ENCODE measurements at places on chromosomes 3 and 15.

GRCh38 chr3:197407526-197407925 is 109.1 kb upstream of the DLG1 start:
- no peak overlapping the region for H3K27ac ChIP-seq
- no peak for DNase-seq
- H3K4me3 ChIP-seq = no peak overlapping the region
- H3K27me3 ChIP-seq = no peaks in the 10 kb centered on the region
- H3K4me1 ChIP-seq = no peaks in the 10 kb centered on the region

- H3K27ac ChIP-seq = no peak overlapping the region
- H3K4me3 ChIP-seq = no peak overlapping the region
- no peak for DNase-seq
- H3K4me1 ChIP-seq = peaks cover 19% of the 10 kb centered on the region
- no peaks in the 10 kb centered on the region for H3K36me3 ChIP-seq
Observed at GRCh38 chr3:179560791-179561190, 1.9 kb upstream of the ACTL6A start.

DNA sequence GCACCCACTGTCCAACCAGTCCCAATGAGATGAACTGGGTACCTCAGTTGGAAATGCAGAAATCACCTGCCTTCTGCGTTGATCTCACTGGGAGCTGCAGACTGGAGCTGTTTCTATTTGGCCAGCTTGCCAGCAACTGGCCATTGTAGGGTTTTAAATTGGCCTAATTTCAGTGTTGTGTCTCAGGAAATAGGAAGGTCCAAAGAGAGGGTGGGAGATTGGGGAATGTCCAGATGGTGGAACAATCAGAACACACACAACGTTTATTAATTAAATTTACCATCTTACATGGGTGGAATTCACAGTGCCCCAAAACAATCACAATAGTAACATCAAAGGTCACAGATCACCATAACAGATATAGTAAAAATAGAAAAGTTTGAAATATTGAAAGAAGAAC is 189.5 kb downstream of the ZNF385D start:
- no peaks in the 10 kb centered on the region for H3K27me3 ChIP-seq
- DNase-seq = no peak
- H3K27ac ChIP-seq = no peak overlapping the region
- H3K36me3 ChIP-seq = no peaks in the 10 kb centered on the region
- H3K4me1 ChIP-seq = no peaks in the 10 kb centered on the region

GRCh38 chr3:48057521-48057920 is 41.3 kb upstream of the MAP4 start:
- peaks cover 7% of the 10 kb centered on the region for H3K4me1 ChIP-seq
- no peak overlapping the region for H3K4me3 ChIP-seq
- H3K27me3 ChIP-seq = no peaks in the 10 kb centered on the region
- DNase-seq = no peak

DNA sequence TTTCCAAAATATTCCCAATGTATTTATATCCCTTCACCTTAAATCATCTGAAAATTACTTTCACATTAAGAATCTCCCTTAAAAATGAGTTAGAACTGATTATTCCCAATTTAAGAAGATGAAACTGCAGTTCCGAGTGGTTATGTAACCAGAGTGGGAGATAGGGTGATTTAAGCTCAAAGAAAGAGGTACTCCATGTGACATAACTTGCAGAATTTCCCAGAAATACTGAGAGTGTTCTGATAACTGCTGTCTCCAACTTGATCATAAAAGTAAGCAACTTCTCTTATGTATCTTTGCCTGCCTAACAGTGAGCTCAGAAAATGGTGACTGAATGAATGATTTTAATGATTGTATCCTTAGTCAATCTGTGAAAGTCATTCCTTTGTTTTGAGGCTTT is 32.3 kb downstream of the ARRDC4 start:
- no peak overlapping the region for H3K27ac ChIP-seq
- H3K36me3 ChIP-seq = no peaks in the 10 kb centered on the region
- no peaks in the 10 kb centered on the region for H3K4me1 ChIP-seq
- H3K27me3 ChIP-seq = no peaks in the 10 kb centered on the region

- H3K36me3 ChIP-seq = peaks cover 76% of the 10 kb centered on the region
- no peaks in the 10 kb centered on the region for H3K27me3 ChIP-seq
- no peaks in the 10 kb centered on the region for H3K4me1 ChIP-seq
- no peak overlapping the region for H3K4me3 ChIP-seq
Observed at GRCh38 chr15:41473418-41473817, 20.3 kb upstream of the ITPKA start.

DNA sequence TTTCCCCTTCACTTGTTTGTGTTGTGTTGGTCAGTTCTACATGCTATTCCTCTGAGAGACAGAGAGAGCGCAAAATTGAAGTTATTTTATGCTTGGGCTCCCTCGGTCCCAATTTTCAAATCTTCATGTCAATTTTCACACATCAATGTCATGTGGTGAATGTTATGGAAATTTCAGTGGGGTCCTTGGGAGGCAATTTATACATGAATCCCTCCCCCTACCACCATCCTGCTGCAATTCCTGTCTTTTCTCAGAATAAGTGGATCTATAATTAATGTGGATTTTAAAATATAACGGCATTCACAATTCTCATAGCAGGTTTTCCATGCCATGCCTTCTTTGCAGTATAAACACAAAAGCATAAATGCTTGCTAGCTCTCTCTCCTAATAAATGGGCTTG is 499.9 kb downstream of the MCTP2 start:
- H3K4me1 ChIP-seq = no peaks in the 10 kb centered on the region
- H3K27me3 ChIP-seq = no peaks in the 10 kb centered on the region
- no peaks in the 10 kb centered on the region for H3K36me3 ChIP-seq
- no peak for DNase-seq

GRCh38 chr3:44516230-44516629 is 38.8 kb upstream of the ZNF445 start:
- H3K27me3 ChIP-seq = no peaks in the 10 kb centered on the region
- no peaks in the 10 kb centered on the region for H3K36me3 ChIP-seq
- H3K4me1 ChIP-seq = peaks cover 6% of the 10 kb centered on the region
- no peak overlapping the region for H3K27ac ChIP-seq
- no peak for DNase-seq

DNA sequence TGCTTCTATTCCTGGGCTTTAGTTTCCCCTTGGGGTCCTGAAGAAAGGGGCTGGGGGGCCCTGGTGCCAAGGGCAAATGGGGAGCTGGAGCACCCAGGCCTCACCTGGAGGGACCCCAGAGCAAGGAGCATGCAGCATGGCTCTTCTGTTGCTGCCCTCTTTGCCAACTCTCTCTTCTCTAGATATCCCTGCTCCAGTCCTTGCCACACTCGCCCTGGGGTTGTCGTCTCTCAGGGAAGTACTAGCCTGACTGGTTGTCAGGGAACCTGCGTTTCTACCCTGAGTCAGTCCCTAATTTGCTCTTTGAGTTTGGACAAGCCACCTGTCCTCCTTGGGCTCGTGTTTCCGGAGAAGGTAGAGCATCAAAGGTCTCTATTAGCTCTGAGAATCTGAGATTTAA is 63.7 kb upstream of the UBE2Q2 start:
- no peaks in the 10 kb centered on the region for H3K27me3 ChIP-seq
- H3K36me3 ChIP-seq = no peaks in the 10 kb centered on the region
- DNase-seq = no peak
- no peaks in the 10 kb centered on the region for H3K4me1 ChIP-seq

DNA sequence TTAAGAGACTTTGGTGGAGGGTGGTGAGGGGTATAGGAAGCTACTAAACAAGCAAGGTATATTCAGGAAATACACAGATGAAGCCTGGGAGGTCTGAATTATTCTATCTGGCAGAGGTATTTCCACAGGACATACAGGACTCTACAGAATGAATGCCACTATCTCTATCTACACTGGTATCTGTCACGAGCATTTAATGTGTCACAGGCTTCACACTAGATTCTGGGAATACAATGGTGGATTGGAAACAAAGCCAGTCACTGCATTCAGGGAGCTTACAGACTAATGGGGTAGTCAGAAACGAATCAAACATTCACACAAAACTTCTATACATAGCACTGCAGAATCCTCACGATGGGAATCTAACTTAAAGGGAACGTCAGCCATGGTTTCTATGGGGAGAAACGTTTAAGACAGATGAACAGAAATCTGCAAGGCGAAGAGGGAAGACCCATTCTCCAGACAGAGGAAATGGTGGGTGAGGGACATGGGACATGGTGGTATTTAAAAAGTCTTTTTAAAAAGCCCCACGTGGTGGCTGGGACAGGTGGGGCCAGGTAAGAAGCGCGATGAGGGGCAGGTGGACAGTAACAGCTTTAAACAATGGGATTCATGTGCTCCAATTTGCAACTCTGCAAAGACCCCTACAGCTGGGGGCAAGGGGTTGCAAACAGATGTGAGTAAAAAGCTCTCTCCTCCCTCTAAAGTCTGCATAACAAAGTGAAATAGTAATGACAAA is 16.5 kb downstream of the LRIG1 start:
- no peaks in the 10 kb centered on the region for H3K27me3 ChIP-seq
- H3K4me3 ChIP-seq = no peak overlapping the region
- H3K36me3 ChIP-seq = no peaks in the 10 kb centered on the region
- no peak overlapping the region for H3K27ac ChIP-seq
- peaks cover 45% of the 10 kb centered on the region for H3K4me1 ChIP-seq

DNA sequence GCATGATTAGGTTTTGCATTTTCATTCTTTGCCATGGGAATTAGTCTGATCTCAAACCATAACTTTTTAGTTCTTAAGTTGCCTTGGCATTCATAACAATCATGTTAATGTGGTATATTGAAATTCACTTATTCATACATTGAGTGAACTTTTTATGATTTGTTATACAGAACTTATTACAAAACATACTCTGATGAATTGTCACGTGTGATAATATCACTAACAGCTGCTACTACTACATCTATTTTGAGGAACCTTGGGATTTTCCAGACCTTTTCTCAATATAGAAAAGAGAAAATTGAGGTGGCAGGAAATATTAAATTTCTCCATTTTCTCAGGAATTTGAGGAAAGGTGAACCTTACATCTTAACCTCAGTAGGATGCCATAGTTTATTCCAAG is 9.2 kb downstream of the LXN start:
- no peaks in the 10 kb centered on the region for H3K4me1 ChIP-seq
- no peaks in the 10 kb centered on the region for H3K27me3 ChIP-seq
- DNase-seq = no peak
- no peak overlapping the region for H3K27ac ChIP-seq
- peaks cover 84% of the 10 kb centered on the region for H3K36me3 ChIP-seq
- H3K4me3 ChIP-seq = no peak overlapping the region

GRCh38 chr3:109188741-109189140 is 52.2 kb downstream of the C3orf85 start:
- peaks cover 2% of the 10 kb centered on the region for H3K27me3 ChIP-seq
- no peaks in the 10 kb centered on the region for H3K36me3 ChIP-seq
- H3K27ac ChIP-seq = no peak overlapping the region
- no peak for DNase-seq
- H3K4me3 ChIP-seq = no peak overlapping the region
- no peaks in the 10 kb centered on the region for H3K4me1 ChIP-seq

GRCh38 chr3:146133441-146133840 is 27.5 kb downstream of the PLOD2 start:
- no peaks in the 10 kb centered on the region for H3K4me1 ChIP-seq
- no peaks in the 10 kb centered on the region for H3K27me3 ChIP-seq
- no peak overlapping the region for H3K27ac ChIP-seq
- DNase-seq = no peak
- no peaks in the 10 kb centered on the region for H3K36me3 ChIP-seq
- no peak overlapping the region for H3K4me3 ChIP-seq

GRCh38 chr3:178329936-178330335 is 206.3 kb upstream of the KCNMB2 start:
- no peak for DNase-seq
- no peak overlapping the region for H3K4me3 ChIP-seq
- H3K27ac ChIP-seq = no peak overlapping the region
- no peaks in the 10 kb centered on the region for H3K27me3 ChIP-seq
- H3K36me3 ChIP-seq = no peaks in the 10 kb centered on the region

- H3K27ac ChIP-seq = no peak overlapping the region
- H3K36me3 ChIP-seq = no peaks in the 10 kb centered on the region
- no peaks in the 10 kb centered on the region for H3K27me3 ChIP-seq
- no peak overlapping the region for H3K4me3 ChIP-seq
- DNase-seq = no peak
Observed at GRCh38 chr3:161347726-161348125, 23.6 kb downstream of the SPTSSB start.

DNA sequence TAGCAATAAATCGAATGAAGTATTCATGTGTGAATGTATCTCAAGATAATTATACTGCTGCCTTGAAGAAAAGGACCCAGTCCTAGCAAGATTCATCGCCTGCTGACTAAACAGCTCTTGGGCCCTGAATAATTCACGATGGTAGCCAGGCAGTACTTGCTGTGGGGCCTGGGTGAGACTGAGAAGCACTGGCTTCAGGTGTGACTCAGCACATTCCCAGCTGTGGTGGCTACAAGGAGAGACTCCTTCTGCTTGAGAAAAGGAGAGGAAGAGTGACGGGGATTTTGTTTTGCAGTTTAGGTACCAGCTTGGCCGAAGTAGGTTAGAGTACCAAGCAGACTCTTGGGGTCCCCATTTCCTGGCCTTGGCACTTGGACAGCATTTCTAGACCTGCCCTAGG is 47.6 kb upstream of the CD200R1L start:
- DNase-seq = no peak
- peaks cover 4% of the 10 kb centered on the region for H3K27me3 ChIP-seq
- no peak overlapping the region for H3K4me3 ChIP-seq
- no peaks in the 10 kb centered on the region for H3K4me1 ChIP-seq
- no peak overlapping the region for H3K27ac ChIP-seq
- H3K36me3 ChIP-seq = no peaks in the 10 kb centered on the region

All from T-cell (primary cell).